ENCODE measurements at places on chromosomes 4 and X.
A peak's percentile ranks its signal among the peaks of the same experiment; 100 is the strongest.

DNA sequence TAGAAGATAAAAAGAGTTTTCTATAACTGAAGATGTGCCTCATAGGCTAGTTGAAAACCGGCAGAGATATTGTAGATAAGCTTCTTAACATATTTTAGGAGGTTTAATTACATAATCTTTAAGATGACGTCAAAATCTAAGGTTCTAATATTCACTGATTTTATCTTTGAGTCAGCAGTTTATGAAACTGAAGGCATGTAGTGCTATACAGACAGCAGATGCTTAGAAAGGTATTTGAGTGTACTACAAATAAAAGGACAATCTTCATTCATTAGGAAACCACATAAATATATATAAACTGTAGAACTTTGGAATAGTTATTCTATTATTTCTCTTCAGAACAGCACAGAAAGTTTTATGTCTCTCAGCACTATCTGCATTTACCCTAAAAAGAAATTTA, 504.8 kb downstream of the IL15 start:
- DNase-seq = no peak

DNA sequence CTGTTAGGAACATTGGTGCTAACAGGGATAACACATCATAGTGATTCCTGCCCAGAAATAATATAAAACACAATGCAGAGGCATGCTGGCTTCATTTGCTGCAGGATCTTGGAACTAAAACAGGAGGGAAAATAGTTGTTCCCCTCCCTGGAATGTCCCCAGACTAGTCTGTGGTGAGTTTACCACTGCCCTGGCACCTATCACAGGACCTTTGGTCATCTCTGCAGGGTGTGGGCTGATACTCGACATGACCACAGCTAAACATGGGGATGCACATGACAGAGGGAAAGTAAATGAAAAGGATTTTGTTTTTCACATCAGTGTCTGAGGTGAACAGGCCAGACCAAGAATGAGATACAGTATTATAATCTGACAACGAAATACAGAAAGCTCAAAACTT, 160.2 kb upstream of the DKK2 start:
- no peak for DNase-seq

DNA sequence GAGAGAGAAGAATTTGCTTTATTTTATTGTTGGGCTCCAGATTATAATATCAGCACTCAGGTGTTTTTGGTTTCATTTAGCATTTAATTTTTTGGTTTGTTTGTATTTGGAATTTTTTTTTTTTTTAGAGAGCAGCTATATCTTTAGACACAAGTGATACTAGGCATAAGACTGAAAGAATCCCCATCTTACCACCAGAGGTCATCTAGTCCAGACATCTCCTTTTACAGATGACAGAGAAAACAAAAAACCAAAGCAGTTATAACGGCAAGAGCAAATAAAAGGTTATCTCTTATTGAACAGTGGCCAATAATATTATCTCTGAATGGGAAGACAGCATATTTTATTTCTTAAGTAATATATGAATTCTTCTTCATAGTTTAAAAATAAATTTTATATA, 22.8 kb downstream of the USP38 start:
- no peak for DNase-seq

GRCh38 chr4:2093265-2093664, 34.1 kb downstream of the NAT8L start:
- DNase-seq = no peak

GRCh38 chrX:139720136-139720535, 12.2 kb upstream of the MCF2 start:
- no peak for DNase-seq

- no peak for DNase-seq
Measured at GRCh38 chr4:621296-622070, 3.9 kb upstream of the PDE6B start.

DNA sequence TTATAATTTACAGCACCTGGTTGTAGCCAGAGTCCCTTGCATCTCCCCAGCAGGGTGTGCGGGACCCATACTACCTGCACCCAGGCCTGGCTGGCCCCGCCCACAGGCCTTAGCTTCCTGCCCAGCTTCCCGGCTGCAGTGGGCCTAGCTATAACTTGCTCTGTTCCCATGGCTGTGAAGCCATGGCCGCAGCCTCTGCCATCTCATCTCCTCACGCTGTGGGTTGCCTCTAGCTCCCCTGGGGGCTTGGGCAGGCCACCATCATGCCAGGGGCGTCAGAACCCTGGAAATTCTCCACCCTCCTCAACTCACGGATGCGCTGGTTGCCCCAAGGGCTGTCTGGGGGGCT, 26.1 kb upstream of the SORBS2 start:
- no peak for DNase-seq

- DNase-seq = no peak
Measured at GRCh38 chr4:189124149-189124758, 816.4 kb upstream of the FRG1 start.

GRCh38 chrX:130874751-130875150, 28.3 kb downstream of the ENOX2 start:
- no peak for DNase-seq

DNA sequence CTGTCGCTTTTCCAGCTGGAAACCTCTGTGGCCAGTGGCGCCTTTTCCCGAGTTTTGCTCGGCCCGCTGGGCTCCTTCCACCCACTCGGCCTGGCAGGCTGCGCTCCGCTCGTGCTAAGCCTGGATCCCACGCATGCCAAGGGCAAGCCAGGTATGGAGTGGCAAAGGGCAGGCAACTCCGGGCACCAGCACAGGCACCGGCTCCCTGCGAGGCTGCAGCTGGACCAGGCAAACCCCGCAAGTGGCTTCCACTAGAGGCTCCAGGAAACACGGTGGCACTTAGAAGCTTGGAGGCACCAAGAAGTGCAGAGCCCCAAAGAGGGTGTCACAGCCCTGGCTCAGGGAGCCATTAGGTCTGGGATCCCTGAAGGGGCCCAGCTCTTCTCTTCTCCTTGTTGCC, 59.5 kb downstream of the PPA2 start:
- peak; percentile 27 for DNase-seq

- DNase-seq = no peak
Measured at GRCh38 chr4:182338063-182338462, 94.9 kb downstream of the TENM3 start.

DNA sequence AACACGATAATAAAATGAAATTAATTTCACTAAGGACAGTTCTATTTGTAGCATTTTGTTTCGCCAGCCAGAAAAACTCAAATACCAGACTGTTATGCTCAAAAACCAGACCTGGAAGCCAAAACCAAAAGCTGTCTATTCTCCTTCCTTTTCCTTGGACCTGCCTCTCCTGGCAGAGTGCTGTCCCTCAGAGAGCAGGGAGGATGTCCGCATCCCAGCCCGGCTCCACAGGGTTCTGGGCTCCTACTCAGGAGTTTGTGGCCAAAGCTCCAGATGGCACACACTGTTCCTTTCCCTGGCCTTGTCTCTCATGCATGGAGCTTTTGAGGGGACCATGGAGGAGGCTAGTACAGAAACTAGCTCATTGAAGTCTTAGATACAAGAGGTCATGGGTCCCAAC, 41.9 kb upstream of the C1QTNF7 start:
- peak; percentile 62 for DNase-seq

DNA sequence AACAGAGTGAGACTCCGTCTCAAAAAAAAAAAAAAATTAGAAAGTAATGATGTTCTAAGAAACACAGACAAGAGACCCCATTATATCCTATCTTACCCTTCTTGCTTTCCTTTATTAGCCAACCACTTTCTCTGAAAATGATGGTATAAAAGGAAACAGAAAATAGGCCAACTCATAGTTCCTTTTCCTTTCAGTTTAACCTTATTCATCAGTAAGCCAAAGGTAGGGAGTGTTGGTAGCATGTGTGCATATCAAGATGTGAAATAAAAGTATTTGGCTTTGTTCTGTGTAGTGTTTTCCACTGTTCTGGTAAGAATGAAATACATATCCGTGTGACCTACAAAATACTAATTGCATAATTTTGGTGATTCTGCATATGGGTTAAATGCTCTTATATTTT, 266.6 kb downstream of the ZNF674 start:
- DNase-seq = no peak

GRCh38 chrX:48834383-48834709, 1.1 kb downstream of the PCSK1N start:
- no peak for DNase-seq

DNA sequence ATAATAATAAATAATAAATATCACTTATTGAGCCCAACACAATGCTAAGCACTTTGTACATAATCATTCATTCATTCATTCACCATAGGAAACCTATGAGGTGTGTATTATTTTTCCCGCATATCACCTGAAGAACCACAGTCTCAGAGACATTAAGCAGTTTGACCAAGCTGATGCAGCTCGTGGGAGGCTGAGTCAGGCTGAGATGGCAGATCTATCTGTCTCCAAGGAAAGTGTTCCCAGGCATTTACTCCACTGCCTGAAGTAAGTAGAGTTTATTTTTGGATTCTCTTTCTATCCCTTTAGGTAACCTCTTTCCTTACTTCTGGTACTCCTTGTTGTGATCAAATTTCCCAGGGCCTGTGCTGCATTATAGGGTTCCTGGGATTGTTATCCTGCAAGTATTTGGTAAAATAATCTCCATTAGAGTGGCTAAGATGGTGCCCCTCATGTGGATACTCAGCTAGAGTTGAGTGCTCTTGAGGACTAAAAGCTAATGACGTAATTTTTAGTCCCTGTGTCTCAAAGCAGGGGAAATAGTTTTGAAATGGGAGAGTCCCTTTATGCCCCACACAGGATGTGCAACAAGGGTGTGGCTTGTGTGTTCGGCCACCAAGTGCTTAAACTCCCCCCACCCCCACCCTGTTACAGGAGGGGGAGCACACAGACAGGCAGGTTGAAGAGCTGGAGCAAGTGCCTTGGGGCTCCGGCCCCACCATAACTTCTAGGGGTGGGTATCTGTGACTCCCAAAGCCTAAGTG, 467.0 kb downstream of the STIM2 start:
- no peak for DNase-seq

DNA sequence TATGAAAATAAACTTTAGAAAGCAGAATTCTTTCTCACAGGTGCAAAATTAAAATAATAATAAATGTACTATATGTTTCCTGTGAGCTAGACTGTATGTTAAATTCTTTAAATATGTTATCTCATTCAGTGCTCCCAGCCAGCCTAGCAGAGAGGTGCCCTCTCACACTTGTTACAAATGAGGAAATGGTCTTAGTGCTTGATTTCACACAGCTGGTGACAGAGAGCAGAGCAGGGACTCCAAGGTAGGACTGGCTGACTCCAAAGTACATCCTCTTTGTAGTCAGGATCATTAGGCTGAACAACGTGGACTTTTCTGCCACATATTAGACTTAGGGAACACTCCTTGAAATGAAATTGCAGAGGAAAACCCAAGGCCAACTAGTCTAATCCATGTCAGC, 72.0 kb upstream of the HHIP start:
- no peak for DNase-seq

DNA sequence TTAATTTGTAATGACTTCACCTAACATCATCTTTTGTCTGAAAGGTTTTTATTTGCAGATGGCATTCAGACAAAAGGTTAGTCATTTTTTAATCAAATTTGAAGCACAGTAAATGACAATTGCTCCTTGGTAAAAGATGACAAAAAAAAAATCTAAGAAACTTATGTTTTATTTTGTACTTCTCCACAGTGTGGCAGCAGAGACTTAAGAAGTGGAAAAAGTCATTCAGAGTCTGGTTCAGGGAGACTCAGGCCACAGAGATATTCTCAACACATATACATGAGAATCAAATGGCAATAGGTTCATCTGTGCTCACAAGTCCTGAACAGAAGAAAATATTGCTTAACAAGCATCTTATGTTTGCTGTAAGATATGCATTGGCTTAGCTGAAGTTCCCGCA, 436.2 kb downstream of the KCNIP4 start:
- no peak for DNase-seq

- DNase-seq = no peak
Measured at GRCh38 chrX:104621781-104622180, 55.8 kb downstream of the IL1RAPL2 start.

DNA sequence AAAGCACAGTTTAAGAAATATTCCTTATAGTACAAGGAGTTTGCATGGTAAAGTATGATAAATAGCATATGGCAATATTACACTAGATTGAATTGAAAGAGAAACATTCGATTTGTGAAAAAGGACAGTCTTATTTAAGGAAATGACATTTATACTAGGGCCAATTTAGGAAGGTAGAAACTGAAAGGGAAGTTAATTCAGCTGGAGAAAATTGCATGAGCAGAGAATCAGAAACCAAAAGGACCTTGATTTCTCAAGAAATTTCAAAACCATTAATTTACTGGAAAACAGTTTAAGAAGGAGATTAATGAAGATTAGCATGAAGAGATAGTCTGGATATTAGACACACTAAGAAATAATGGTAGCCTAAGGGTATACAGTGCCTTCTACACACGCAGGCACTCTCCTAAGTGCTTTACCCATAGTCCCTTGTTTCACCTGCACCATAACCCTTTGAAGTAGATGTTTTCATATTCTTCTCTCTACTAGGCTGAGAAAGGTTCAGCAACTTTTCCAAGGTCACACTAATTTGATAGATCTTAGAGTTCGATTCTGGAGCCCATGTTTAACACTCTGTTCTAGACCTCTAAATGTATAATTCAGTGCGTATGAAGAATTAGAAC, 259.1 kb upstream of the SLIT2 start:
- no peak for DNase-seq

DNA sequence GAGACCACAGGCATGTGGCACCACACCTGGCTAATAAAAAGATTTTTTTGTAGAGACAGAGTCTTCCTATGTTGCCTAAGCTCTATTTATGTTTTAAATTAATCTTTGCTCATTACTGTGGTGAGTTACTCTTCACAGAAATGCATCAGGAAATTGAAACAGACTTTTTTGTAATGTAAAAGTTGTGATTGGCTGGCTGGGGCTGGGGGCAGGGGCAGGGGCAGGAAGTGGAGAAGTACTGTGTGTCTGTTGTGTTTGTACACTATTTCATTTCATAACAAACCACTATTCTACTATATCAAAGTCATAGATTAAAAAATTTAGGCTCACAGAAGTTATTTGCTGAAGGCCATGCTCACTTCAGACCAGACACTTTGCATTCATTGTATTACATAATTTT, 19.1 kb upstream of the ABRAXAS1 start:
- no peak for DNase-seq

GRCh38 chrX:68832516-68833447, 4.0 kb downstream of the EFNB1 start:
- no peak for DNase-seq

DNA sequence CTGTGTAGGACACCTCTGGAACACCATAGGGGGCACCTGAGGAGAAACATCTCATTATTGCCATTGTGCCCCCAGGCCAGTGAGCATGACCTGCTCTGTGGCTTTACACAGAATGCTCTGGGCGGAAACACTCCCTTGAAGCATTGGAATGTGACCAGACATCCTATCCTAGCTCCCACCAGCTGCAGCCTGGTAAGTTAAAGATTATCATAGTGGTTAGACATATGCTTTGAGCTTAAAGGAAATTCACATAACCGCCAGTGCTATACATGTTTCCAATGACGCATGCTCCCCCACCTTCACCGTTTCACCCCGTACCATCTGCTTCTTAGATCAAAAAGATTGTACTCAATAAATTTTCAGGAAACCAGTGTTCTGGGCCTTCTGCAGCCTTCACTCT, 217.7 kb upstream of the CENPE start:
- DNase-seq = no peak

- DNase-seq = no peak
Measured at GRCh38 chr4:133465022-133465421, 315.9 kb downstream of the PCDH10 start.

- DNase-seq = no peak
Measured at GRCh38 chrX:69236641-69237040, 71.4 kb upstream of the PJA1 start.
